ENCODE measurements at places on chromosomes 1 and 21. TPM values are rescaled to one million over a fixed set of nuclear protein-coding genes. Genes with fewer than 3 reads are reported as not detected.

DNA sequence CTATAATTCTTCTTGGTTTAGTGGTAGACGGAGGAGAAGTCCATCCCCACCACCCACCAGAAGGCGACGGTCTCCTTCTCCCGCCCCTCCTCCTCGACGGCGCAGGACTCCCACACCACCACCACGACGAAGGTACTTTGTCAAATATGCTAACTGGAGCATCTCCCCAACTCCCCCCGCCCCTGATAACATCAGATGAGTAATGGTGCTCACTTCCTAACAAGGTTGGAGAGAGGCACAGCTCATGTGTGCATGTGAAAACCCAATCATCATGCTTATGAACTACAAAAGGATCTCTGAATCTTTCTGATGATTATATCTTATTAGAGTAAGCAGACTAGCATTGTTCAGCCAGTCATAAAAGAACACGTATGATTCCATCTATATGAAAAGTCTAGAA, 23.7 kb downstream of the SRRM1 start:
- no peak for DNase-seq

GRCh38 chr1:203286161-203286984, 18.9 kb upstream of the BTG2 start:
- DNase-seq: no peak

GRCh38 chr1:30492451-30492850, 230.9 kb downstream of the MATN1 start:
- no peak for DNase-seq

Gene GBP4
- total RNA-seq: 2.3 TPM

DNA sequence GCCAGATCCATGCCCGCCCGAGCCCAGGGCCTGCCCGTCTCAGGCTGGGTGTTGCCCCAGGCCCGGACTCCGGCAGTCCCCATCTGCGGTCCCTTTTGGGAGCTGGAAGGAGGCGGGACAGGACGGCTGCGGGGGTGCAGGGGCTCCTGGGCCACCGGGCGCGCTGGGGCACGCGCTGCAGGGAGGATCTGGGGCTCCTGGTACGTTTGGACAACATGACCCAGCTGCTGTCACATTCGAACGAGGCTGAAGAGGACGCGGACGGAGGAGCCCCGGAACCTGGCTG, 6.6 kb upstream of the CALML6 start:
- DNase-seq: no peak

Data from dermis microvascular lymphatic vessel endothelial cell (primary cell).